ENCODE measurements at places on chromosomes 7 and 10.

DNA sequence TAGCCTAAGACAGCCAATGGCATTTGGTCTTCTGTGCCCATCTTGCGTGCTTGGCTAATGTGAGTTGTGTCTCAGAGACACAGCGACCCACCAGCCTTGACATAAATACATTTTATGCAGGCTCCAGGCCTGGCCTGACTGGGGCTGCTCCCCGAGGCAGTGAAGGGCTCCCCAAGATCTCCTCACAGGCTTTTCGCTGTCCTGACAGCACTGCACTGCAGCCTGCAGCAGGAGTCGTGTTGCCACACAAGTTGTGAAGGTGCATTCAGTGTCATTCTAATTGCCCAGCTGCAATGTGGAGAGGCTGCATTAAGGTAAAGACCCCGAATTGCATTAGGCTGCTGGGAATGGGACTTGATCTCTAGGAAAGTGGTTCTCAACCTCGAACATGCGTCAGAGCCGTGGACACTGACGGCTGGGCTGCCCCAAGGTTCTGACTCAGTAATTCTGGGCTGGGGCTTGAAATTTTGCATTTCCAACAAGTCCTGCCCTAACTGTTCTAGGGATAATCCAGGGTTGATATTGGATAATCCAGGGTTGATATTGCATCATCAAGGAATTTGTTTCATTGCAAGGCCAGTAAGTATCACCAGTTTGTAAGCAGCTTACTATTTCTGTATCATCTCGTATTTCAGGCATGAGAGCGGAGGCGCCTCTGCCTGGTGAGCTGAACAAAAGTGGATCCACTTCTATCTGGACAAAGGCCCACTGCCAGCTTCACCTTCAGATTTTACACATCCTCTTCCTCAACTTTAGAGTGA, 108.7 kb upstream of the INSIG1 start:
- DNase-seq = no peak

- DNase-seq = no peak
Observed at GRCh38 chr7:69568266-69568665, 30.0 kb upstream of the AUTS2 start.

DNA sequence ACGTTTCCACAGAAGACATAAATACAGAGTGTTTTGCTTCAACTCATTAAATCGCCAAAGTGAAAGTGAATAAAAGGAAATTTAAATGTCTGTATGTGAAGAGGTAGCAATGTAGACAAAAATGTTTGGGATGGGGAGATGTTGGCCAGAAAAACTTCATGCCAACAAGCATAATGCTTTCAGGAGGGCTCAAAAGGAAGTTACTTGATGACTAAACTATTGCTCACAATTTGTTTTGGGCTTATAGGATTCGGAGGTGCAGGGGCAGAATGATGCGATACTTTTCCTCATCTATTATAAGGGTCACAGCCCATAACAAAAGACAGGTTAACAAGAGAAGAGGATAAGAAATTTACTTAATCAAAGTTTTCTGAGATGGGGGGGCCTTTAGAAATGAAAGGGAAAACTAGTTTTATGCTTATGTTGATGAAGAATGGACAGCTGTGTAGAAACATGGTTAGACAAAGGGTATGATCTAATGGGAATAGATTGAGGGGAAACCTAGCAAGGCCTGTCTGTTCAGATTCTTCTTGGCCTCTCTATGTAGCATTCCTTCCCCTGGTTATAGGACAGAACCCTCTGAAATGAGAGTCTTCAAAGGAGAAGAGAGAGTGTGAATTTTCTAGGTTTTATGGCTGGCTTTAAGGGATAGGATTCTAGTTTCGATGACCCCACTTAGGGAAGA, 898.6 kb downstream of the LRMDA start:
- DNase-seq = no peak

GRCh38 chr10:6239213-6239991, 36.7 kb downstream of the PFKFB3 start:
- DNase-seq = no peak

- DNase-seq = no peak
Observed at GRCh38 chr7:142795339-142795863, 24.6 kb downstream of the PRSS2 start.

All from hippocampal formation (tissue), 2 donors.